Stimulated activated CD4-positive, alpha-beta T cell treated with anti-CD3 and anti-CD28 coated beads, Interleukin-12 subunit alpha, Interleukin-12 subunit beta, amount 100 ng/mL, for 4 hours (primary cell): ENCODE measurements at places on chromosomes 2 and 18.

GRCh38 chr2:207760453-207760852, 9.3 kb downstream of the FZD5 start:
- no peak for DNase-seq

DNA sequence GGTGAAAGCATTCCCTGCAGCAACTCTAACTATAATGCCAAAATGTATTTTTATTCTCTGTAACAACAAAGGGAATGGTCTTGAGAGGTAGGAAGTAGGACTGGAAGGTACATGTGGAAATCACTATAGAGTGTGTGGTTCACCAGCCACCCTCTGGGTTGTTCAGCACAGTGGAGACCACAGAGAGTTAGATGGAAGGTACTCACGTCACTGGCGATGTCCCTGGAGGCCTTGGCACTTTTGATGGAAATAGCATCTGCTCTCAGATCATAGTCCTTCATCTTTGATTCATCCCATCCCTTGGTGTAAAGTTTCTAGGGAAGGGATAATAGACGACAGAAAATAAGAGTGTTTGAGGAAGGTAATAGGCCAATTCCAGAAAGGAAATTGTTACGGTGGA, 124.0 kb downstream of the NEB start:
- DNase-seq = no peak

DNA sequence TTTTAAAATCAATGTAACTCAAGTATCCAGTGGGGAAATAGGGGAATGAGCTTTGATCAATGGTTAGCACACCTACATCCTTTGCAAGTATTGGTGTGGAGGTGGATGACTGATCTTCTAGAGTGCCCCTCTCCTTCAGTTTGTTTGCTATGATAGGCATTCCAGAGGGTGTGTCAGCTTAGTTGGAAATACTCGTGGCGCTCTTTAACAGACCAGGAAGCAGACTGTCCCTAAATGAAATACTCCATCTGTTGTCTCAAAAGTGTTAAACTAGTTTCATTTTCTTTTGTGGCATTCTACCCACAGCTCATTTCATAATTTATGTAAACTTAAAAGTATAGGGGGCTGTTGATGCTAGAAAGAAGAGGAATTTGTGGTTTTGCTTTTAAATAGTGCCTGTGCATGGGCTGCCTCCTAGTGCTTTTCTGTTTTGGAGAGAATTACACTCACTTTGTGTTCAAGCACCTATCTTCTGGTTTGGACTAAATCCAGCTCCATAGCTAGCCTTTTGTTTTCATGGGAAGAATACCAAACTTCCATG, 66.2 kb downstream of the STAT1 start:
- no peak for DNase-seq

DNA sequence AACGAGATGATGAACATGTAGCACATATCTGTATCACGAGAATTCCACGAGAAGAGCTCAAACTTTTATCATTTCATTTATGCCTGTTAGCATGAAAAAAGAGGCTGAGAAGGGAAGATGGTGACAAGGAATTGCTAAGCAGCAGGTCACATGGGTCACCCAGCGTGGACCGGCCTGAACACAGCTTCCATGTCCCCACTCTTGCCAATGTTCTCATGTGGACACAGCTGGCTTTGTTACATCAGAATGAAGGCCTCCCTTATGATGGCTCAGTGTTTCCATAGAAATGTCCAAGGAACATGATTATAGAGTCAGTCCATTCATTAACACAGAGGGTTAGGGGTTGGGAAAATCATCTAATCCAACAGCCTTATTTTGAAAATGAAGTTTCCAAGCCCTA, 215.4 kb downstream of the CMPK2 start:
- no peak for DNase-seq

DNA sequence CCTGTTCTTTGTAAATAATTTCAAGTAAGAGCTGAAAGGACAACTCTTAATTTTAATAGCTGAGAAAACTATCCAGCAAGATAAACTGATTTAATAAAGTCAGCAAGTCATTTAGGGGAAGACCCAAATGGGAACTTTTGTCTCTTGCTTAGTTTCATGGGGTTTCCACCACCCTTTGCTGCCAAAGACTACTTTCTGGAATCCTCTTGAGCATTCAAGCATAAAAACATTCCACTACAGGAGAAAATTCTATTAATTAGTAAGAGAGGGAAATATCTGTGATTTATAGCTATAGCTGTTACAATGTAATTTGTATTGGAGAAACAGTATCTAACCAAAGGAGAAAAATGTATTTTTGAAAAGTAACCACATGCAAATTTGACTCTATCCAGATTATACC, 20.6 kb downstream of the EFEMP1 start:
- DNase-seq = no peak
